ENCODE measurements at places on chromosomes 1 and 21. TPM values are rescaled to one million over a fixed set of nuclear protein-coding genes. Genes with fewer than 3 reads are reported as not detected.

The PLA2G2A gene
- 2.8 TPM for total RNA-seq

The RGS7 gene
- total RNA-seq = not detected

The FCER1G gene
- 4.0 TPM for total RNA-seq

The PTPRF gene
- 9.3 TPM for total RNA-seq

The MX2 gene
- 5.9 TPM for total RNA-seq

The LDLRAD1 gene
- total RNA-seq = not detected

The ATAD3C gene
- 0.21 TPM for total RNA-seq

The GPR161 gene
- total RNA-seq = 1.6 TPM

The CYYR1 gene
- 16.2 TPM for total RNA-seq

The ACAP3 gene
- 60.0 TPM for total RNA-seq

DNA sequence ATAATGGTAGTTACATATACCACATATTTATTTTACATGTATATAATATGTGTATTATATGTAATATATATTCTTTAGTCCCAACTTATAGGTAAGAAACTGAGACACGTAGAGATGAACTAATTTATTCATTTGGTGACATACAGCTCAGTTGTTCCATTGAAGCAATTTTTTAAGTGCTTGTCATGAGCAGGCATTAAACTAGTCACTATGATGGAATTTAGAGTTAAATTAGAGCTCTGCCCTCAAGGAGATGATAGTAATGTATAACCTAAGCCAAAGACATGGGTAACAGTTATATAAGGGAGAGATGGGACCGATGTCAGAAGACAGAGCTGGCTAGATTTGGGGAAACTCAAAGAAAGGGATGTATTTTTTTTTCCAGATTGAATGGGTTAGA lies 83.0 kb downstream of the ST6GALNAC5 start:
- no peak overlapping the region for H3K4me3 ChIP-seq
- no peaks in the 10 kb centered on the region for H3K4me1 ChIP-seq
- H3K27ac ChIP-seq = no peak overlapping the region
- H3K27me3 ChIP-seq = no peaks in the 10 kb centered on the region
- no peaks in the 10 kb centered on the region for H3K36me3 ChIP-seq

GRCh38 chr1:231763456-231763855 lies 136.9 kb downstream of the DISC1 start:
- no peak for DNase-seq
- no peak overlapping the region for H3K4me3 ChIP-seq
- H3K27ac ChIP-seq = no peak overlapping the region
- H3K27me3 ChIP-seq = no peaks in the 10 kb centered on the region
- H3K36me3 ChIP-seq = no peaks in the 10 kb centered on the region
- H3K4me1 ChIP-seq = no peaks in the 10 kb centered on the region

- no peak for DNase-seq
- no peaks in the 10 kb centered on the region for H3K27me3 ChIP-seq
- H3K4me3 ChIP-seq = no peak overlapping the region
- H3K27ac ChIP-seq = peak overlapping the region; percentile 39
- H3K4me1 ChIP-seq = peaks cover 8% of the 10 kb centered on the region
- H3K36me3 ChIP-seq = no peaks in the 10 kb centered on the region
Observed at GRCh38 chr1:223233019-223233409, 90.0 kb upstream of the TLR5 start.

GRCh38 chr1:65469889-65470340 lies 49.4 kb downstream of the LEPR start:
- H3K27me3 ChIP-seq = no peaks in the 10 kb centered on the region
- peaks cover 40% of the 10 kb centered on the region for H3K4me1 ChIP-seq
- DNase-seq = peak; percentile 28
- H3K4me3 ChIP-seq = no peak overlapping the region

GRCh38 chr1:154608397-154609270 lies 648 bp upstream of the ADAR start:
- DNase-seq = peak; percentile 37
- peaks cover 59% of the 10 kb centered on the region for H3K4me1 ChIP-seq
- peak overlapping the region; percentile 88 for H3K4me3 ChIP-seq
- H3K36me3 ChIP-seq = no peaks in the 10 kb centered on the region

- no peak for DNase-seq
- no peaks in the 10 kb centered on the region for H3K27me3 ChIP-seq
- no peaks in the 10 kb centered on the region for H3K4me1 ChIP-seq
- no peak overlapping the region for H3K27ac ChIP-seq
- H3K4me3 ChIP-seq = no peak overlapping the region
- H3K36me3 ChIP-seq = no peaks in the 10 kb centered on the region
Observed at GRCh38 chr21:33707846-33708245, 65.5 kb downstream of the ITSN1 start.

DNA sequence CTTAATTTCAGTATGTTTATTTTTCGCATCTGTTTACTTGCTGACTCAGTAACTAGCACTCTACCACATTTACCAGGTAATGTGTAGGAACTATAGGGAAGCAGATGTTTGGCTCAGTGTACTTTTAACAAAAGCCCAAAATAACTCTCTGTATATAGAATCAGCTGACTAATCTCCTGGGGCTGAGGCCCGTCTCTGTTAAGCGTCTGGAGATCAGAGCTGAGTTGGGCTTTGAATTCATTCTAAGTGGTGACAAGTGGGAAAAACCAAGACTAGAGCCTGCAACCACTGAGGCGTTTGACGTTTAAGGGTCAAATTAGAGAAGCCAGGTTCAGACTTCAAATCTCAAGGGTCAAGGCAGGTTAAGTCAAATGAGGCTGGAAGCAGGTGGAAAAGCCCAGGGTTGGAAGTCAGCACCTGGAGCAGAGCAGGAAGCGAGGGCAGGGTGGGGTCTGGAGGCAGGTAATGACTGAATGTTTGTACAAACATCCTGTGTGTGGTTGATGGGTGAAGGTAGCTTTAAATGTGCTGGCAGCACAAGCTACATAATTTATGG lies 56.8 kb upstream of the LYST start:
- no peak overlapping the region for H3K4me3 ChIP-seq
- no peaks in the 10 kb centered on the region for H3K36me3 ChIP-seq
- no peak for DNase-seq
- no peaks in the 10 kb centered on the region for H3K27me3 ChIP-seq
- H3K4me1 ChIP-seq = no peaks in the 10 kb centered on the region
- no peak overlapping the region for H3K27ac ChIP-seq

GRCh38 chr1:29691499-29691898 lies 455.2 kb downstream of the PTPRU start:
- no peaks in the 10 kb centered on the region for H3K4me1 ChIP-seq
- H3K36me3 ChIP-seq = no peaks in the 10 kb centered on the region

- H3K36me3 ChIP-seq = no peaks in the 10 kb centered on the region
- no peak for DNase-seq
- H3K4me1 ChIP-seq = peaks cover 19% of the 10 kb centered on the region
- H3K27ac ChIP-seq = no peak overlapping the region
- H3K27me3 ChIP-seq = no peaks in the 10 kb centered on the region
Observed at GRCh38 chr1:32798191-32798590, 19.0 kb downstream of the YARS1 start.

DNA sequence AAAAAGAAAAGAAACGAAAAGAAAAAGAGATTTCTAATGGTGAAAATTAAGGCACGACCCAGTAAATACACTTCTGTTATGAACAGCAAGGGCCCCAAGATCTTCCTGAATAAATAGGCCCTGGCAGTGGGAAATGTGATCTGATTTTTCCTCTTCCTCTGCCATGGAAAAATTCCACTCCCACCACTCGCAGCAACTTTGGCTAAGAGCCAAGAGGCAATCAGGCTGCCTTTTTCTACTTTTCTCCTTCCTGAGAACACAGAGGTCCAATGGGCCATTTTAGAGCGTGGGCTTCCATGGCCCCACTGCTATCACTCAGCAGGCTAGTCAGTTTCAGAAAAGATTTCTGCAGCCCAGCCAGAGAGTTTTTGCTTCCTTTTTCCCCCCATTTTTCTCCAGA lies 33.7 kb upstream of the AK4 start:
- no peak for DNase-seq
- H3K27me3 ChIP-seq = no peaks in the 10 kb centered on the region
- no peaks in the 10 kb centered on the region for H3K36me3 ChIP-seq
- H3K4me3 ChIP-seq = no peak overlapping the region
- peaks cover 13% of the 10 kb centered on the region for H3K4me1 ChIP-seq

DNA sequence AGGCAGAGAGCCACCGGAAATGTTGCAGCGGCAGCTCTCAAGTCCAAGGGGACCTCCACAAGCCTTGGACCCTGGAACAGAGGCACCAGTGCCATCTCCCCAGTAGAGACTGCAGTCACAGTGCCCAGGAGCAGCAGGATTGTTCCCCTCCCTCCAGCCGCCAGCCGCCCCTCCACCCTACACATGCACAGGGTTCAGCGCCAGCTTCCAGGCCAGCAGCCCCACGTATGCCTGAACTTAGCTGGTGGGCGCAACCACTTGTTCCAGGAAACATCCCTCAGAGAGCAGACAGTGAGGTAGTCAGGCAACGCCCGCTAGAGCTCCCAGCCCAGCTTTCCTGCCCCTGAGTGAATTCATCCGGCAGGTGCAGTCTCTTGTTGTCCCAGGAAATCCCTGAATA lies 1098.1 kb upstream of the NCAM2 start:
- H3K27ac ChIP-seq = no peak overlapping the region
- DNase-seq = no peak
- no peaks in the 10 kb centered on the region for H3K4me1 ChIP-seq
- no peaks in the 10 kb centered on the region for H3K36me3 ChIP-seq
- H3K27me3 ChIP-seq = no peaks in the 10 kb centered on the region
- H3K4me3 ChIP-seq = no peak overlapping the region

DNA sequence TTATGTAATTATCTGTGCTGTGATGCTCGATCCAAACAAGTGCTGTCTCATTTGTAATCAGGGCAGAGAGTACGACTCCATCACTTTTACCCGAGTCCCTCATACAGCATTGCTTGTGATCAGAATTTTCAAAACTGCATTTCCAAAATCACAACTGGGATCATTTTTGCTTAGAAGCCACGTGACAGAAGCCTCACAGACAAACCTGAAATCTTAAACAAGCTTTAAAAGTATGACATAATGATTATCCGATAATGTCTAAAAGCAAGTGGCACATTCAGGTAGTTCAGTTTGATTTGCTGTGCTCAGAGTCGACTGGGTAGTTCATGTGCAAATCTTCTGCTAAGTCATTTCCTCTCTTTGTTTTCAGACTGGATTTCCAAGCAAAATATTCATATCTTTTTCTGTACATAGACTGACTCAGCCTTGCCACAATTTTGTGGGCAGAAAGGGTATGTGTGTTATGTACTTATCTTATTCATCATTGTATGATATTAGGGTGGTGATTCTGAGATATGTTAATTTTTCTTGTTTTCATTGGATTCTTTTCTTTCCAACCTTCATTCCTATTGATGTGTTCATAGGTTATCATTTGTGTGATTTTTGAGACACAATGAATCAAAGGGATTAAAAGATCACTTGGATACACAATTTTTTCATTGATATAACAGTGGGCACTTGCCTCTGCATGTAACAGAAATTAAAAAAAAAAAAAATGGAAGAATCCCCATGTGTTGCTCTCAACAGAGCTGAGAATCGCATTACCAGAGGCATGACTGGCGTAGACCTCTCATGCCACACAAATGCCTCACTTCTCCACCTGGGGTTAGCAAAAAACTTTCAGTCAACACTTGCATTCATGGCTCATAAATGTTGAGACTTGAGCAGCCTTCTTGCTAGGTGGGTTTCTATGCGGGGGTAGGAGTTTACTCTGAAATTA lies 355.7 kb downstream of the LTN1 start:
- peaks cover 53% of the 10 kb centered on the region for H3K4me1 ChIP-seq
- DNase-seq = no peak
- H3K36me3 ChIP-seq = no peaks in the 10 kb centered on the region
- no peak overlapping the region for H3K27ac ChIP-seq
- H3K27me3 ChIP-seq = no peaks in the 10 kb centered on the region
- H3K4me3 ChIP-seq = no peak overlapping the region

DNA sequence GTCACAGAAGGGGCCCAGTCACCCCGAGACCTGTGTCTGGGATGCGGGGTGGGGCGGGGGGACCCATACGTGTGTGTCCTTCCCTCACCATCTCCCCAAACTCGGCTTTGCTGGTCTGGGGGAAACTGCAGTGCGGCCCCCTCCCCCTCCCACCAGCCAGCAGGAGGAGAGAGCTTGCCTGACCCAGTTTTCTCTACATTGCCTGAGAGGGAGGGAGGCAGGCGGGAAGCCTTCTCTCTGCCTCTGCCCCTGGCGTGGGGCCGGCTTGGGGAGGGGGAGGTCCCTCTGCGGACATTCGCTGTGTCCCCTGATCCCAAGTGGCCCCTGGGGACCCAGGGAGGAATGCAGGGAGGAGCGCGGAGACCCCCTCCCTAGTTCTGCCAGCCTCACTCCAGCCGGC lies 3.9 kb downstream of the EPHA8 start:
- no peaks in the 10 kb centered on the region for H3K36me3 ChIP-seq
- H3K27ac ChIP-seq = no peak overlapping the region
- DNase-seq = no peak
- no peaks in the 10 kb centered on the region for H3K4me1 ChIP-seq

GRCh38 chr1:239388159-239388485 lies 1.8 kb downstream of the CHRM3 start:
- H3K36me3 ChIP-seq = no peaks in the 10 kb centered on the region
- peaks cover 15% of the 10 kb centered on the region for H3K4me1 ChIP-seq
- peaks cover 34% of the 10 kb centered on the region for H3K27me3 ChIP-seq

DNA sequence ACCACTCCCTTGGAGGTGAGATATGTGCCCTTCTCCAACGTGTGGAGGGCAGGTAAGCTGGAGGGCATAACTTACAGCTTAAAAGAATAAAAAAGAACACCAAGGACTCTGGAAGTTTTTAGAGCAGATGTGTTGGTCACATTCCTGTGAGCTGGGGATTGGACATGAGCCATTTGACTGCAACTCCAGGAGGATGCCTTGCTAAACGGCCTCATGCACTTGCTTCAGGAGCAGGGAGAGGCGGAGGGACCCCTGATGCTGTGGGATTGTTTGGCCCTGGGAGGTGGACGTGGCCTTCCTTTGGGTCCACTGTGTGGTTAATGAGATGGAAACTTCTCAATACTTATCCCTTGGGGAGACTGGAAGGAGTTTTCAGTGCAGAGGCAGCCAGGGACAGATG lies 185.6 kb downstream of the RHOU start:
- DNase-seq = no peak
- no peak overlapping the region for H3K4me3 ChIP-seq
- H3K27ac ChIP-seq = no peak overlapping the region
- no peaks in the 10 kb centered on the region for H3K36me3 ChIP-seq
- no peaks in the 10 kb centered on the region for H3K27me3 ChIP-seq
- H3K4me1 ChIP-seq = no peaks in the 10 kb centered on the region

DNA sequence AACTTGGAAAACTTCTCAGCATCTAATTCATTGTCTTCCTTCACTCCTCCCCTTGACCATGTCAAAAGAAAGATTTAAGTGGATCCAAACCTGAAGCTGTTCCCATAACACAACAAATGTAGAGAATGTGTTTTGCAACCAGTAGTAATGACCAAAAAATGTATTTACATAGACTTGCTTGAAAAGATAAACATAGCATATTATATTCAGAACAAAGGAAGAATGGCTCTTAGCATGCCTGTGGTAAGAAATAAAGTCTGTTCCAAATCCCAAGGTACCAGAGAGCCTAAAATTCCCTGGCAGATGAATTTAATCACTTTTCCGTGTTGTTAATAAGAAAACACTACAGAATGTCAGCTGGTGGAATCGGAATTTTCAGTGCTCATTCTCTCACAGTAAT lies 36.8 kb downstream of the FMO3 start:
- H3K27me3 ChIP-seq = no peaks in the 10 kb centered on the region
- no peak overlapping the region for H3K4me3 ChIP-seq
- H3K27ac ChIP-seq = no peak overlapping the region
- DNase-seq = no peak
- H3K36me3 ChIP-seq = no peaks in the 10 kb centered on the region

- no peak for DNase-seq
- H3K27ac ChIP-seq = no peak overlapping the region
- H3K27me3 ChIP-seq = no peaks in the 10 kb centered on the region
Observed at GRCh38 chr21:16181018-16181417, 451.2 kb downstream of the USP25 start.

GRCh38 chr1:78760858-78761257 lies 111.2 kb downstream of the IFI44 start:
- no peaks in the 10 kb centered on the region for H3K4me1 ChIP-seq
- DNase-seq = no peak
- H3K36me3 ChIP-seq = no peaks in the 10 kb centered on the region
- H3K4me3 ChIP-seq = no peak overlapping the region
- no peaks in the 10 kb centered on the region for H3K27me3 ChIP-seq
- no peak overlapping the region for H3K27ac ChIP-seq
